ENCODE measurements at places on chromosomes 1 and 21. TPM values are rescaled to one million over a fixed set of nuclear protein-coding genes. Genes with fewer than 3 reads are reported as not detected.

DNA sequence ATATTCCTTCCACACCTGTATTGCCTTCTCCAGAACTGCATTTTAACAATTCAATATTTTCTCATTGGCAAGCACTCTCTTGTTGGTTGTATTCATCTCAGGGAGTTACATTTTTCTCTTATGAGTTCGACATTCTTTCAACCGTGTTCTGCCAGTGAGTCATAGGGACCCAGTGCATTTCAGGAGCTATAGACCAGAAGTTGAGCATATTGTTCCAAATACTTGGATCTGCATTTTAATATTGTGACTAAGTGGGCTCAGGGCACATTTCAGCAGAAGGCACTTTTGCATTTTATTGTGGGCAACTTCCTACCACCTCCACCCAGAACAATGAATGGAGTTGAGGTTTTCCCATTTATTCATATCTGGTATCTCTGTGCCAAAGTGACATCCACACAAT lies 132.8 kb downstream of the TNFSF18 start:
- no peaks in the 10 kb centered on the region for H3K27me3 ChIP-seq
- DNase-seq: peak; percentile 92
- peaks cover 58% of the 10 kb centered on the region for H3K4me1 ChIP-seq
- H3K36me3 ChIP-seq: peaks cover 28% of the 10 kb centered on the region

Gene AKR7A3
- total RNA-seq: 0.21 TPM

DNA sequence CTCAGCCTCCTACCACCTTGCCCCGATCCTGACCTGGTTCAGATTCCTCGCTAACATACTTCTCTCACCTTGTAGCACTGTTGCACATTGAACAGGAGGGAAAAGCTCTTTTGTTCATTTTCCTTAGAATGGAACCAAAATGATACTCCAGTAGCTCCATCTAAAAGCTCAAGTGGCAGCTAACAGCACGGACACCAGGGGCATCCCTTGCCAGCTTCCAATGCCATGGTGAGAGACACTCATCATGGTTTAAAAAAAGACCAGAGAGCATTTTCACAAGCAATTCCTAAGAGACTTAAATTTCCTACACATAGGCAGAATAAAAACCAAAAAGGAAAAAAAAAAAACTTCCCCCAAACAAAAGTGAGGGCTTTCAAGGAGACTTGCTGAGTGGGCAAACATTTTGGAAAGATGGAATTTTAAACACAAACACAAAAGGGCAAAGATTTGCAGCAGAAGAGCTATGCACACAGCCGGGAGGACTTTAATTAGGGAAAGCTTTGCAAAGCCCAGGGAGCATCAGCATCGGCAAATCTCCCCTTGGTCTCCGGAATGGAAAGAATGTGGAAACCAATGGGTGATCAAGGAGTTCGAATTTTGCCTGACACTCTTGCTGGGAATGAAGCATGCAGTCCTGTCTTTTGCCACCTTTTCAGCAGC lies 84.3 kb downstream of the CAPZB start:
- H3K27me3 ChIP-seq: no peaks in the 10 kb centered on the region
- H3K4me3 ChIP-seq: no peak overlapping the region
- H3K27ac ChIP-seq: no peak overlapping the region
- peaks cover 45% of the 10 kb centered on the region for H3K4me1 ChIP-seq
- H3K36me3 ChIP-seq: peaks cover 50% of the 10 kb centered on the region
- DNase-seq: peak; percentile 38

DNA sequence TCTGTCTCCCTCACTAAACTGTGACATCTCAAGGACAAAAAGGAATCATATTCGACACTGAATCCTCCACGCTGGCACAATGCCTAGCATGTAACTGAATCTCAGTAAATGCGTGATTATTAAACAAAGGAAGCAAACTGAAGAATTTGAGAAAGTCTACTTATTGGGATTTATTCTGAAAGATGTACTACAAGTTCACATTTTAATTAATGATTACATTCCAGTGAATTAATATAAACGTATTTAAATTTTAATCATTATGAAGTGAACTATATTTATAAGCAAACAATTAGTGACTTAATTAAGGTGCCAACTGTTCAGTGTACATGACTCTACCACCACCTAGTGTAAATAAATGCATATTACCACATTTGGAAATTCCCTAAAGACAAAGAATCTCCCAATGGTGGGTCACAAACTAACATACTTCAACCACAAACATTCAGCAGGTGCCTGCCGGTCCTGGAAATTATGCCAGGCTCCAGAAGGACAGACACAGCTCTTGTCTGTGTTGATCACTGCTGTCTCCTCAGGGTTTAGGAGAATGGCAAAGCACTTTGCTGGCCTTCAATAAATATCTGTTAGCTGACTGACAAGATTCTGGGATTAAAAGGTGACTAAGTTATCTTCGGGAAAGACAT lies 56.3 kb downstream of the SMYD3 start:
- DNase-seq: no peak
- no peak overlapping the region for H3K27ac ChIP-seq
- H3K4me1 ChIP-seq: peaks cover 8% of the 10 kb centered on the region
- H3K4me3 ChIP-seq: no peak overlapping the region

Gene BACE2
- 0.50 TPM for total RNA-seq

Gene KCNA2
- total RNA-seq: not detected
